OCI-M1 (cell line): ENCODE measurements at places on chromosomes 3 and 15.

GRCh38 chr3:37558580-37558979 is 303.1 kb upstream of the CTDSPL start:
- no peak for DNase-seq

DNA sequence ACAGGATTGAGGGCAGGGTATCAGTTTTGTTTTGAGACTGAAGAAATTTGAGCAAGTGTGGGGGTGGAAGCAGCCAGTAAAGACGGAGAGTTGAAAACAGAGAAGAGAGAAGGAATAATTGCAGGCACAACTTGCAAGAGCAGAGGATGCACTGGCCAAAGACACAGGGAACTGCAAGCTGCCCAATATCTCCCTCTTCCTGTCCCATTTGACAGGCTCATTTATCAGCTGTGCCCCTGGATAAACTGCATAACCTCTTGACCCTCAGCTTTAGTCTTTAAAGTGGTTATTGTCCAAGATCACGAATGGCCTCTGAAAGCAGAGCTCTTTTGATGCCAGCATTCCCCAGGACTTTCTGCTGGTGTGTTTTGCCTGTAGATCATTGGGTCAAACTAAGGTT is 5.0 kb upstream of the RAMAC start:
- DNase-seq = no peak

- DNase-seq = no peak
Observed at GRCh38 chr15:70627734-70628548, 135.4 kb downstream of the UACA start.

DNA sequence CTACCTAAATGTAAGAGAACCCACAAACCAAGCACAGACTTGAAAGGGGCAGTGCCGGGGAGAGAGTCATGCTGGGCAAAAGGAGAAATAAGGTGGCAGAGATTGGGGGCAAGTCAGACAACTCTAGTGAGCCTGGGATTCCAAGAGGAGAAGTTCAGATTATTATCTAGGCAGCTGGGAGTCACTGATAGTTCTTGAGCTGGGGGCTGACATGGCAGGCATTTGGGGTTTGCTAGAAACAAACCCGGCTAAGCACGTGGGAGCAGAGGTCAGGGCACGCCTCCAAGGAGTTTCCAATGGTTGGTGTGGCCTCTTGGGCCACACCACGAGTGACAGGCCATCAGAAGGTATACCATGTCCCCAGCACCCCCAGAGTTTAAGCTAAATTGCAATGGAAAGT is 27.6 kb downstream of the SLC6A6 start:
- peak; percentile 22 for DNase-seq

DNA sequence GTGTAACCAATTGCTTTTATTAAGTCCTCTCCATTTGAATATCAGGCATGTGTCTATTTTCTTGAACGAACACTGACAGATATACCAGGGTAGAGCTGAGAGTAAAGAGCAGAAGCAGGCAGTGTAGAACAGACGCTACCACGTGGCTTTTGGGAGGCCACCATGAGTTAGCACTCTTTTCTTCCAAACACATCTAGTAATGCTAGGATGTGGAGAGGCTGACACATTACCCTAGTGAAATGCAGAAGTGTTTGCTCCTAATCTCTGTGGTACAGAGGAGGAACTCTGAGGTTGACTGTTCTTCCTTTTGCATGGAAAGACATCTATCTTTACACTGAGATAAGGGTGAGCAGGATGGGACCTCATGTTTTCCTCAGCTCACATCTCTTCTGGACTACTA is 216.3 kb downstream of the SATB1 start:
- DNase-seq = peak; percentile 96

DNA sequence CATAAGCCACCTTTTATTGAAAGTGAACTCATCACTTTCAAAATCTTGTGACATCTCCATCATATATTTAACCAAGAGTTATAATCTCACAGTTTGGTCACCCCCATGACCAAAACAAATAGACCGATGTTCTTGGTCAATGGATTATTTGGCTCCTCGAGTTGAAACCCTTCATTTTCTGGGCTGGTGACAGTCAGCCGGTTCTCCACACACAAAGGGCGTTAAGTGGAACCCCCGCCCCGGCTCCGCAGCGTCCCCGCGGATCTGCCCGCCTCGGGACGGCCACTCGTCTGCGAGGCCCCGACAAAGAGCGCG is 772 bp downstream of the TSPAN3 start:
- DNase-seq = no peak

GRCh38 chr3:20121088-20121487 is 64.9 kb downstream of the SGO1 start:
- no peak for DNase-seq

- peak; percentile 47 for DNase-seq
Observed at GRCh38 chr3:119343719-119344118, 49.5 kb downstream of the ARHGAP31 start.

DNA sequence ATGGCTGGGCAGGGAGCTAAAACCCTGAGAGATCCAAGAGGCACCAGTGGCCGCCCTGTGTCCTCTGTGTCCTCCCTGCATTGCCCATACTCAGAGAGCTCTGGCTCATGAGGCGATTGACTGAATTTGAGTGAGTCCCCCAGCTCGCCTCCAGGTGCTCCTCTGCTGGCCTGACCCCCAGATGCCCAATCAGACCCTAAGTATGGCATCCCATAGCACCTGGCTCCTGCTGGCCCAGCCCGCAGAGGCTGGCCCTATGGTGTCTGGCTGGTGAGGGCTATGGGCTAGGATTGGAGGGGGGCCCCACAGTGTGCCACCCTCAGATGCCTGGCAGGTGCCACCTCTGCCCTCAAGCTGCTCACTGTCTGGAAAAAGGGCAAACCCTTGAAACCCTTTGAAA is 1.6 kb upstream of the TKT start:
- DNase-seq = no peak

GRCh38 chr3:117793622-117794265 is 1084.2 kb downstream of the TUSC7 start:
- DNase-seq = no peak

- DNase-seq = no peak
Observed at GRCh38 chr3:110687138-110687537, 384.5 kb upstream of the NECTIN3 start.

DNA sequence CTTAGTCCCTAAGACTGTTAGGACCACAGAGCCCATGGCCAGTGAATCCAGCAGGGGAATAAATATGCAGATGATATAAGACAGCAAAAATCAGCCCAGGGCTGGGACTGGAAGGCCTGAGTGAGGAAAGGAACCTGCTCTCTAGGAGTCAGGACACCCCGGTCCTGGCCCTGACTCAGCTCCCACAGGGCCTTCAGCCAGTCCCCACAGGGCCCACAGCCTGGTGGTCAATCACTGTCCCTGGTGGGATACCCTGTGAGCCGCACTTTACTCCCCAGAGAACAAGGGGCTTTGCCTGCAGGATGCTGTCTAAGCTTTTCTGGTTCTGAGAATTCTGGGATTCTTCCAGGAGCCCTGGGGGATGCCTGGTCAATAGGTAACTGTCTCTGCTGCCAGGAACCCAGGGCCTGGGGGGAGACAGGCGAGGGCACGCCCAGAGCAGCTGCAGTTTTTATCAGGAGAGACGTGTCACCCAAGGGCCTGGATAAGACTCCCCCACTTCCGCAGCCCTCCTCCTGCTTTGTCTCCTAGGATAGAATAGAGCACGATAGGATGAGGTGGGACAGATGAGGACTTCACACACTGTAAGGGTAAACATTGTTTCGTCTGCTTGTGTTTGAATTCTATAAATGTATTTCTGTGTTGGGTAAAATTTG is 49.5 kb upstream of the MCF2L2 start:
- DNase-seq = no peak

DNA sequence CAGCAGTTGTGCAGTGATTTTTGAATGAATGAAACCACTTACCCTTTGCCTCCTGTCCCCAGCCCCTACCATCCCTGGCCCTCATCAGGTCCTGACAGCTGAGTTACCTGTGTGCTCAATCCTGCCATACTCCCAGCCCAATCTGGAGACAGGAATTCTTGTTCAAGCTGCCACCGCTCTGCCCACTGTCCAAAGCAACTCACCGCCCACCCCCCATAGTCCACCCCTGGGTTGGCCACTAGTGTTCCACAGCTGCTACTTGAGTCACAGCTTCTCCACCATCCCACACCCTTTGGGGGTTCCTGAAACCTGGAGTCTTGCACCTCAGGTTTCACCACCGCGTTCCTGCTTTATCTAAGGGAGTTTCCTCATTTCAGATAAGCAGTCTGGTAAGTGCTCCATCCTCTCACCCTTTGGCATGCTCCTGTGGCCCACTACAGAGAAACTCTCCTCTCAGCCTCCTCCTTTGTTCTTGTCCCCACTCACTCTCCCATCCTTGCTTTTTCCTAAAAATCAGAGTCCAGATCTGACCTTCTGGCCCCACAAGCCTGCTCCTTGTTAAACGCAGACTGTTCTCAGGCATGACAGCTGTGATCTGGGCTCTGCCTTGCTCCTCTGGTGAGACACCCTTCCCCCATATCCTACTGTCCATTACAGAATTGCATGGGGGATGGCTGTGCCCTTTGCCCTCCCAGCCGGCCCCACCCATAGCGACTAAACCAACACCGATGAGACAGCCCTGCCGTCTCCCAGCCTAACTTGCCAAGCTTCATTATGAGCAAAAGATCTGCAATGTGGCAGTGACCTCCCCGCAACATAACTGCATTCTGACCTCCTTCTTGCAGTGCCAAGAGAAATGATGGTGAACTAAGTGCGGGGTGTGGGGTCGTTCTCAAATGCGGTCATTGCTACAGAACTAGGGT is 50.0 kb downstream of the CYP19A1 start:
- DNase-seq = no peak

DNA sequence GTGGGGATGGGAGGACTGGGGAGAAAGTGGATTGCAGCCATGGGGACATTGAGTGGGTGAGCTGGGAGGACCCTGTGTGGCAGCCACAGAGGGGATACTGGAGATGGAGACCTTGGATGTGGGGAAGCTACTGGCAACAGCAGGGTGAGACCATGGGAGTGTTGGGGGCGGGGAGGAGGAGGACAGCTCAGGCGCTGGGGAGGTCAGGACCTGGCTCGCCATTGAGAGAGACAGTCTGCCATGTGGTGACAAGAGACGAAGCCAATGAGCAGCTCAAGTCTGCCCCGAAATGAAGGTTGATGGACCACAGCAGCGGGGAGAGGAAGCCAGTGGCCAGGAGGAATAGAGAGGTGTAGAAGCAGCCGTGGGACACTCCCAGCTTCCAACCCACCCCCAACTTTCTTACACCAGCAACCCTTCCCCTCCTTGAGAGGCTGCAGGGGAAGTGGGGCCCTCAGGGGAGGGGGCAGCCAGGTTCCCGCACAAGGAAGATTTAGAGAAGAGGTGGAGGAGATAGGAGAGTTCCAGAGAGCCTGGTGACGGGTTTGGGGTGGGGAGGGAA is 118.1 kb downstream of the ASB7 start:
- no peak for DNase-seq

- DNase-seq = no peak
Observed at GRCh38 chr3:184291738-184292445, 7.1 kb upstream of the PSMD2 start.

GRCh38 chr3:59527493-59527892 is 477.7 kb upstream of the CFAP20DC start:
- no peak for DNase-seq

- no peak for DNase-seq
Observed at GRCh38 chr3:141788149-141788548, 24.9 kb downstream of the GRK7 start.

DNA sequence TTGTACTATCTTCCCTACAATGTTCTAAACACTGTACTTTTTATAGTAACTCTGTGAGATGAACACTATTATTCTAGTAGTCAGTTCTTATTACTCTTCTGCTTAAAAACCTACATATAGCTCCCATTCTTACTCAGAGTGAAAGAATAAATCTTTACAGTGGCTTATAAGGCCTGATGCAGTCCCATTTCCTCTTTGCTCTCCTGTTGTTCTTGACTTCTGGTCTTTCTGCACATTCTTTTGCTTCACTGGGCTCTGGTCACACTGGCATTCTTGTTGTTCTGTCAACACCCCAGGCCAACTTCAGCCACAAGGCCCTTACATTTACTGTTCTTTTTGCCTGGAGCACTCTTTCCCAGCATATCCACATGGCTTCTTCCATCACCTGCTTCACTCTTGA is 58.2 kb upstream of the TP63 start:
- no peak for DNase-seq

- DNase-seq = peak; percentile 71
Observed at GRCh38 chr3:123584284-123584987, 417 bp downstream of the HACD2 start.

DNA sequence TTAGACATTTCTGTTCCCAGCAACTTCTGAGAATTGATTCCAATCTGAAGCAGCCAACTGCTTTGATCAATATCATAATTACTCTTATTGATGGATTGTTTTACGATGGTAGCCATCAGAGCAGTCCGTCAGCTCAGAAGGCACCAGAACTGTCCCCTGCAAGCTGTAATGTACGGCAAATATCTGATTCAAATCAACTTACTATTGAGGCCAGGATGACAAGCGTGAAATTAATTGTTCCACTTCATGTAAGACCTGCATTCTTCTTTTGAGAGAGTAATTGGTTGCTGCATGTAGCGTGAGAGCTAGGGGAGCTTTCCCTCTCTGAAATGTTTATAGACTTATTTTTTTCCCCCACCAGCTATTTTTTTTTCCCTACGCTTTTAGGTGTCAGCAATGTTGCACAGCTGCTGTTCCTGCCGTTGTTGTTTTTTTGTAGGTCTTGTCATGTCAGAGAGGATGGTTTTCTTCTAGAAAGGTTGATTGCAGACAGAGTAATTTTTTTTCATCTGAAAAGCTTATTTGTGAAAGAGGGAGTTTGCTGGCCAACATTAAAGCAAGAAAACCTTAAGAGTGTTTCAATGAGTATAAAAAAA is 134.9 kb downstream of the CACNA2D3 start:
- DNase-seq = no peak

- no peak for DNase-seq
Observed at GRCh38 chr15:67927501-67928168, 87.8 kb upstream of the RNU6-1 start.

GRCh38 chr3:184636741-184637316 is 75.0 kb downstream of the MAGEF1 start:
- DNase-seq = no peak
